Stimulated activated CD8-positive, alpha-beta memory T cell treated with anti-CD3 and anti-CD28 coated beads, Interleukin-4, amount 100 ng/mL, for 48 hours (primary cell): ENCODE measurements at places on chromosomes 3 and 15.

GRCh38 chr15:40807888-40808461 lies 702 bp upstream of the DNAJC17 start:
- no peak for DNase-seq

DNA sequence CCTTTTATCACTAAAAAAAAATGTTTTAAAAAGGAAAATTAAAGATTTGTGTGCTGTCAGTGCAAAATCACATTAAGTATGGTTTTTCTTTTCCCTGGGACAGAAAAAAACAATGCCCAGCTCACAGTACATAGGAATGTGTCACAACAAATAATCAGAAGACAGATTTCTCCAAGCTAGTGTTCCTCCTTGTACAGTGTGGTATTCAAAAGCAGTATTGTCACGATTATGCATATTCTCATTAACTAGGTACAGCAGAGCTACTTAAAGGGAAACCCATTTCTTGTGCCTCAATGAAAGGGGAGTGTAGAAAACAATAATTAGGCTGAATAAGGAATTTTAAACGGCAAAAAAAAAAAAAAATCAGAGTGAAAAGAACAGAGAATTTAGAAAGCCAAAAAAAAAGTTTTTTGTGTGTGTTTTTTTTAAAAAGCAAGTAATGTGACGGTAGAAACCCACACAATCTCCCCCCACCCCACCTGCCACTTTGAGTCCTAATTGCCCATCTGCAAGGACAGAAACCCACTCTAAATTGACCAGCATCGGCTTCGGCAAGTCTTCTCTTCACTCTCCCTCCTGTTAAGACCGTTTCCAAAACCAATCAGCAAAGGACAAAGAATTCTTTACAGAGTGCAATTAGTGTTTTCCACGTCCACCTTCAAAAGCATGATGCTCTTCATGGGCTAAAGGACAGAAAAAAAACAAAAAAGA lies 41.0 kb downstream of the EIF4E3 start:
- no peak for DNase-seq

GRCh38 chr15:31977812-31978661 lies 52.3 kb upstream of the CHRNA7 start:
- DNase-seq: peak; percentile 79

- DNase-seq: no peak
Observed at GRCh38 chr15:98076021-98076816, 115.7 kb downstream of the ARRDC4 start.

GRCh38 chr3:159884661-159885402 lies 103.8 kb upstream of the IL12A start:
- DNase-seq: no peak

DNA sequence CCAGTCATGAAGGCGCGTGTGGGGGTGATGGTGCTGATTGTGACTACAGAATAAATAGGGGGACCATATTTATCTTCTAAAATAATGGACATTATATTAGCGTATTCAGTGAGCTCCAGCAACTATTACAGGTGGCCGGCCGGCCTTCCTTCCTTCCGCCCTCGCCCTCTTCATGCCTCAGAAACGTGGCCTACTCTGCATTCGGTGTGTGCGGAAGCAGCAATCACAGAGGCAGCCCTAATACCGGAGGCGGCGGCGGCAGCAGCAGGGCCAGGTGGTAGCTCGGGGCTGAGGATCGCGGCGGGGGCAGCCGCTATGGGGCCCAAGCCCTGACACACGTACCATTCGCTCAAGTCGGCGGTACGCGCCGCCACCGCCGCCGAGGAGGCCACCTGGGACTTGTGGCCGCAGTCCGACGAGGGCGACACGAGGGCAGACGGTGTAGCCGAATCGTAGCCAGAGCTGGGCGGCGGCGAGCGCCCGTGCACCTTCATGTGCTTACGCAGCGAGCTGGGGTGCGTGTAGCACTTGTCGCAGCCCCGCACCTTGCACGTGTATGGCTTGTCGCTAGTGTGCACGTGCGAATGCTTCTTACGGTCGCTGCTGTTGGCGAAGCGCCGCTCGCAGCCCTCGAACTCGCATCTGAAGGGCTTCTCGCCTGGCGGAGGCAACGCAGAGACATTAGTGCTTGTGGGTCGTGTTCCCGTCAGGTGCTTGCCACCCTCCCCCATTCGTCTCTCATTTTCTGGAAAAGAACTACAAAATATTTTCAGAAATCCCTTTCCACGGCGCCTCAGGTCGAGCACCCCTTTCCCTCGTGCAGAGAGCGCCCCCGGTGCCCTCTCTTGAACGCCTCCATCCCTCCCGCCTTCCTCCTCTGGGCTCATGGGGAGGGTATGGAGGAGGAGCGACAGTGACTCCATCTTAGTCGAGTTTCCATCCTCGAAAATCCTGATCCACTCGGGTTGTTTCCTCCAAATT lies 15.5 kb downstream of the ZIC4 start:
- no peak for DNase-seq

GRCh38 chr15:42009022-42009421 lies 11.8 kb downstream of the PLA2G4E start:
- no peak for DNase-seq

DNA sequence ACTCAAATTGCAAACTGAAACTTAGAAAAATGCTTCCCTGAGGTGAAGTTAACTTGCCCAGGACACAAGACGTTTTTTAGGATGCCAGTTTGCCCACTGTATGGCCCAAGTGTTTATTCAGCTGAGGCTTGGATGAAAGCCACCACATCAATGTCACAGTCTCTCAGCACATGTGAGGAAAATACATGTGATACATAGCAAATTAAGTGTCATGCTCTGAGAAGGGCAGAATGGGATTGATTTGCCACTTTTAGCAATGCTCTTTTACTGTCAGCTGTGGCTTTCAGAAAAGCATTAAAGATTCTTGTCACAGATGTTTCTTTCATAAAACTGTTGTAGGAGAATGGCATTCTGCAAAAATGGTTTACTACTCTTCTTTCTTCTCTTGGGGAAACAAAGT lies 165.5 kb downstream of the ZIC1 start:
- no peak for DNase-seq

- no peak for DNase-seq
Observed at GRCh38 chr15:41937568-41937923, 34.8 kb downstream of the EHD4 start.

- DNase-seq: no peak
Observed at GRCh38 chr3:16881896-16882630, 2.7 kb upstream of the PLCL2 start.
